ENCODE measurements at places on chromosomes 12 and 14.
A peak's percentile ranks its signal among the peaks of the same experiment; 100 is the strongest.

DNA sequence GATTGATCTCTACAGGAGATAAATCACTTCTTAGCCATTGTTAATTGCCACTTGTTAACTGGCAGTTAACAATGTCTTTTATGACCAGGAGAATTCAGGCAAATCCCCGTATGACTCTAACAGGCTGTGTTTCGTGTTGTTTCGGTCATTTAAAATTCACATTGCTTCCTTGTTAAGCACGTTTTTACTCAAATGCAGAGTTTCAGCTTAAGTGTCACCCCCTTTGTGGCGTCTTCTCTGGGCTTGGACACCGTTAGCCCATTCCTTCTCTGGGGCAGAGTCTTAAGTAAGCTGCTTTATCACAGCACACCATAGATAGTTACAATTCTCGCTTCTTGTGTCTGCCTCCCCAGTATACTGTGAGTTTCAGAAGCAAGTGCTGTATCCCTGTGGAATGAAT, 205.4 kb downstream of the EPS8 start:
- no peak for DNase-seq

- DNase-seq, result peak; percentile 19
Observed at GRCh38 chr12:117587631-117588287, 226.3 kb upstream of the NOS1 start.

- no peak for DNase-seq
Observed at GRCh38 chr12:101044512-101045059, 165.5 kb downstream of the SLC5A8 start.

DNA sequence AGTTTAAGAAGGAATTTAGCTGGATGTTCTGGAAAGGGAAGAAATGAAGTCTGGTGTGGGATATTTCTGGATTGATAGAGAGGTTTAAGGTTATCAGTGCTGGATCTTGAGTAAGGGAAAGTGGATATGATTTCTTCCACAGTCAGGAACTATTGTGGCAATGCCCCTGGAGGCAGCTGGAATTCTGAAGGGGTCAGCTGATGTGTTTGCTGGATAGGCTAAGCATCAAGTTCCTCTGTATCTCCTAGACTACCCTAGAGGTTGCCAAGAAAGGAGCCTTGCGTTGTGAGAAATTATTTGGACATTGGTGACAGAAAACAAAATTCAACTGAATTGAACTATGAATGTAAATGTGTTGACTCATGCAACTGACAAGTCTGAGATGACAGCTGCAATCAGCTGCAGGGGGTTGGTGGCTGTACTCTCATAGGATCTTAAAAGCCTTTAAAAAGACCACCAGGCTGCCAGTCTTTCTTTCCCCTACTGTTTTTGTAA, 244.4 kb downstream of the ATXN7L3B start:
- no peak for DNase-seq

DNA sequence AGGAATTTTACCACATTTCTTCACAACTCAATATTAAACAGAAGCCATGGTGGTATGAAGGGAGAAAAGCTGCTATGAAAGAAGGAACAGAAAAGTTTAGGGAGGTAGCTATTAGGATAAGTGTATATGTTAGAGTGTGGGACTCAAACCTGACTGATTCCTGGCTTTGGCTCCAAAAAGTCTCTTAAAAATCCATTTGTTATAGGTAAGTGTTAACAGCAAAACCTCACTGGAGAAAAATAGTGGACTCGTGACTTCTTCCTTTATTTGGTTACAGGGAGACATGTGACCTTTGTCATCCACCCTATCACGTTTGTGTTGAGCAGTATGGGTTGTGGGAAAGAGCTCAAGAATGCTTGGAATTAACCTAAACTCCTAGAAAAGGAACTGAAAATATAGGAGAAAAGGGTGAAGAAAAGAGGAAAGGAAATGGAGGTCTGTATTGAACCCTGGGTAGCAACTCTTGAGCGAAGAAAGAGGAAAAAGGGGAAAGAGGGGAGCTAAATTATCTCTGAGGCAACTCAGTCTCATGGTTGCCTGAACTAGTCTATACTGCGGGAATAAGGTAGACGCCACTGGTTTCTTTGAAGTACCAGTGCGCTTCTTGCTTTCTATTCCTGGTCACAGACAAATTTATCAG, 3.6 kb upstream of the EID3 start:
- no peak for DNase-seq

DNA sequence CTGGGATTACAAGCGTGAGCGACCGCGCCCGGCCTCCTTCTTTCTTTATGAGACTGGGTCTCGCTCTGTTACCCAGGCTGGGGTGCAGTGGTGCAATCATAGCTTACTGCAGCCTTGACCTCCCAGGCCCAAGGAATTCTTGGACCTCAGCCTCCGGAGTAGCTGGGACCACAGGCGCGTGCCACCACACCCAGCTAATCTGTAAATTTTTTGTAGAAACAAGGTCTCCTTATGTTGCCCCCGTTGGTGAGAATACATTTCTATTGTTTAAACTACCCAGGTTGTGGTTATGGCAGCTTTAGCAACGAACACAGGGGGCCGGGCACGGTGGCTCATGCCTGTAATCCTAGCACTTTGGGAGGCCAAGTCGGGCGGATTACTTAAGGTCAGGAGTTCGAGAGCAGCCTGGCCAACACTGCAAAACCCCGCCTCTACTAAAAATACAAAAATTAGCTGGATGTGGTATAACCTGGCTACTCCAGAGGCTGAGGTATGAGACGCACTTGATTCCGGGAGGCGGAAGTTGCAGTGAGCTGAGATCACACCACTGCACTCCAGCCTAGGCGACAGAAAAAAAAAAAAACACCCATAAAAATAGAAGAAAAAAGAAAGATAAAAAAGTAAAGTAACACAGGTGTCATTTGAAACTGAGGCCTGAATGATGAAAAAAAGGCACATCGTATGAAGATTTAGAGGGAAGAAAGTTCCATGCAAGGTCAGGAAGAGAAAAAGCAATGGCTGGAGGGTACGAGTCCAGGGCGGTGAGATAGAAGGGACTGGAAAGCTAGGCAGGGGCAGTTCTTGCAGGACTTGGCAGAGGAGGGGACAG, 977 bp upstream of the TMEM120B start:
- DNase-seq, result peak; percentile 32

DNA sequence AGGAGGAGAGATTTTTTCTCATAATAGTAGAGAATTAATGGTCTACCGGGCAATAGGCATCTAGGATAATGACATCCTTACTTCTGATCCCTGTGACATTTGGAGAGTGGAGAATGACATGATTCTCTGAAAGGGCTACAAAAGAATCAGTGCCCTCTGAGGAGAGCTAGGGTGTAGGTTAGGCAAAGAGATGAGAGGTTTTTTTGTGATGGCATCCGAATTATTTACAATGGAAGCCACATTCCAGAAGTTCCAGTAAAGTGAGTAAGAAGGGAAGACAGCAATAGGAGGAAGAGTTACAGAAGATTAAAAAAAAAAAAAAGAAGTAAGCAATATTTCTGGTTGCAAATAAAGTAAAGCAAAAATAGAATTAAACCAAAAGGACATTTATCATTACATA, 478.0 kb downstream of the RMST start:
- DNase-seq, result no peak

DNA sequence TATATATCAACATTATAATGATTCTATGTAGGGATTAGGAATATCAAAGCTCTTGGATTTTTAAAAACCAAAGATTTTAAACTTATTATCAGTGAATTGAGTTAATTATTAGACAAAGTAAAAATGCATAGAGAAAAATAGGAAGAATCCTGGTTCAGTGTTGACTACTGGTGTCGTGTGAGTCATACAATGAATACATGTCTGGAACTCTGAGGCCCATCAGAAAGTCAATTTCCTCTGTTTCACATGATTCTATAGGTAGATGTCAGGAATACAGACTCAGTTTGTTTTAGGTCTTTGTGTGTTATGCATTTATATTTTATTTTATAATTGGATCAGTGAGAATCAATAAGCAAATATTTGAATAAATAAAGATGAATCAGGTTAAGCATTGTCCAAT, 84.5 kb upstream of the RTL1 start:
- DNase-seq, result no peak

DNA sequence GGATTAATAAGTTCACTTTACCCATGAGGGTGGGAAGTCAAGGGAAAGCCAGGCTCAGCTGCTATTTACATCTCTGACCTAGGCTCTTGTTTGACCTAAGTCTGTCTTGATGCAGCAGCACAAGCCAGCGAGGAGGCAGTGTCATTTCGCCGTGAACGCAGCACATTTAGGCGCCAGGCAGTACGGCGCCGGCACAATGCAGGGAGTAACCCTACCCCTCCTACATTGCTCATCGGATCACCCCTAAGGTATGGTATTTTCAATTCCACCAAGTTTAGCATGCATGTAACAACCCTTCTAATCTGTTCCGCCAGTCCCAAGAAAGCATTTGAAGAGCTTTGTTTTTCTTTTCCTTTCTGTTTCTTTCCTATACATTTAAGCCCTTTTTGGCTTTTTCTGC, 81.2 kb downstream of the PCNX1 start:
- no peak for DNase-seq

DNA sequence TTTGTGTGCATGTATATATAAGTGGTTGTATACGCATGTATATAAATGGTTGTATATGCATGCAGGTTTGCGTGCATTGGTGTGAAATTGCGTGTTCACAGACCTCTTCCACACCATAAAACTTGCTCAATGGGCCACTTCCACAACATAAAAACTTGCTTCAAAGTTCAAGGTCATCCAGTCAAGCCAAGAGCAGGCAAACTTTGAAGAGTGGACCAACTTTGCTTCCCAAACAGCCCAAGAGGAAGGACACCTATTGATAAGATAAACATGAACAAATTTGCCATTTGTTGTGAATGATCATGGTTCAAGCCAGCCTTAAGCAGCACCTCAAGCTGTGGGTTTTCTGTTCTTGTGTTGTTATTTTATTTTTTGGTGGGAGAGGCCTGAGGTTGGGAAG, 25.2 kb upstream of the PPP1CC start:
- no peak for DNase-seq

DNA sequence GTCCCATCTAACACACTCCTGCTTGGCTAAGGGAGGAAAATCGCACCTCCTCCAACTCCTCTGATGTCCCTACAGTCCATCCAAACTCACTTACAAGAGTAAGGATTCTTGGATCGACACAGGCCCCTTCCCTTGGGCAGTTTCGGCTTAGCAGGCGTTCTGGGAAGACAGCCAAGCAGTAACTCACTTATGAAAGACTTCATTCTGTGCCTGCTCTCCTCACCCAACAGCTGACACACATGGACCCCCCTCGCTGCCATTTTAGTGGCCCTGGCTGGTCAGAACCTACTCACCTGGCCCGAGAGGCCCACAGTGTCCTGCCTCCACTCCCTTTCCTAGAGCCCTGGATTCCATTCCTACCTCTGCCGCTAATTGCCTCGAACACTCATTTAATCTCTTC, 52.3 kb upstream of the BCL2L14 start:
- DNase-seq, result no peak

DNA sequence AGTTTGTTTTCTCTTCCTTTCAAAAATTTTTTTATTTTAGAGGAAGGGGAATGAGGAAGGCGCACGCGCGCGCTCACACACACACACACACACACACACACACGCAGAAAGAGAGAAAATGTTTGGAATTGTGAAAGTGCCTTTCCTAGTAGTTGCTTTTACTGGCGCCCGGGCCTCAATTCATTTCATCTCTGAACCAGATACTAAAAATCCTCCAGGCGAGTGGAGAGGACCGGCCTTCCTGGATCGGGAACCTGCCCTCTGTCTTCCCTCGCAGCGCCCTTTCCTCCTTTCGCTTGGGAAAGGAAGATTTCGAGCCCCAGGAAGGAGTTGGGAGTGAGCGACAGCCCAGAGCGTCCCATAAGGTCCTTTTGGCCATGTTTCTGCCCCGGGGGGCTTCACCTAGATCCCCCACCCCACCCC, 7.8 kb upstream of the TBX3 start:
- no peak for DNase-seq

GRCh38 chr14:60346706-60347105, 97.7 kb downstream of the PPM1A start:
- DNase-seq, result no peak

DNA sequence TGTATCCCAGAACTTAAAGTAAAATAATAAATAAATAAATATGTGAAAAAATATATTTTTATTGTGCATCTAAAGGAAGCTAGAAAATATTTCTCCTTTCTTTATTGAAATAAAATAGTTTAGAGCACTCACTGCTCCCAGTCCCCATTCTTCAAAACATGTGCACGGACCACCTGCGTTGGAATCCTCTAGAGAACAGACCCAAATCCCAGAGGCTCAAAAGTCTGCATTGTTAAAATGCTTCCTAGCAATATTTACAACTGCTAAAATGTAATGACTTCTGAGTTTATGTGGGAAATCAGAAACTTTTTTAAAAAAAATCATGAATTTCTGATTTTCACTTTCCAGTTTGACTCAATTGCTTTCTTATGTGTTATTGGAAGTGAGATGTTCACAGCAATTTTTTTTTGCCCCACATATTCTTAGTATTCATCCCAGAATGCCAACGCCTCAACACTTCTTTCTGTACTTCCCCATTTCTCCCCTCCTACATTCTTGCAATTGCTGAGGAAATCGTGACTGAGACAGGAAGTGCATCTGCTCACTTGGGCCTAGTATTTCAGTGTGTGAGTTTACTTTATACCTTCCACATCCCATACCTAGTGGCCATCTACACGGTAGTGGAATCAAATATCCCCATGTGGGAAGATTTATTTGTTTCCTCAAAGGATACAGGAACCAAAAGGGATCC, 116.0 kb upstream of the FLRT2 start:
- no peak for DNase-seq

DNA sequence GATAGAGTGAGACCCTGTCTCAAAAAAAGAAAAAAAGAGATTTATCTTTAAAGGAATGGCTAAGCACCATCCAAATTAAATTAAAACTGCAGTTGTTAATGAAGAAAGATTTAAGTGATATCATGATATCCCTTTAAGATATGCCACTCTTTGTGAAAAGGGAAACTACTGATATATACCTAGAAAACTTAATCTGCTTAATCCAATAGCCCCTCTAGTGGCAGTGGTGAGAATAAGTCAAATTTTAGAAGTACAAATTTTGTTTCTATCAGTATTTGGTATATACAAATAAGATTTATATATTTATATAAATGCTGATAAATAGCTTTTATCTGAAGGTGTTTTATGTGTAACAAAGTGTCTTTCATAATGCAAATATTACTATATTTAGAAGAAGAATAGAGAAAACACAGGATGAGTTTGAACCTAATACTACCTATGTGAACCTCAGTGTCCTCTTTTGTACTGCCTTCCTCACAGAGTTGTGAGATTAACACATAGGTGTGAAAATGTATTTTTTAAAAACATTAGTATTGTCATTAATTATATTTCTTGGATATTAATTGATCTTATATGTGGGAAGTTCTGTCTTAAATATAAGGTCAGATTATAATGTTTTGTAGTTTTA, 51.4 kb upstream of the GARIN2 start:
- no peak for DNase-seq
